ENCODE measurements at places on chromosomes 2 and 18. TPM values are rescaled to one million over a fixed set of nuclear protein-coding genes. Genes with fewer than 3 reads are reported as not detected.

Gene SLC35F5
- total RNA-seq, result 100 TPM

Gene KCNG2
- 0.25 TPM for total RNA-seq

Gene RAB27B
- total RNA-seq, result 22.9 TPM

Gene UGT1A5
- total RNA-seq, result not detected

Gene CHRNG
- total RNA-seq, result not detected
